ENCODE measurements at places on chromosomes 1 and 21.

GRCh38 chr1:166937329-166937728 is 38.0 kb downstream of the ILDR2 start:
- DNase-seq = no peak

DNA sequence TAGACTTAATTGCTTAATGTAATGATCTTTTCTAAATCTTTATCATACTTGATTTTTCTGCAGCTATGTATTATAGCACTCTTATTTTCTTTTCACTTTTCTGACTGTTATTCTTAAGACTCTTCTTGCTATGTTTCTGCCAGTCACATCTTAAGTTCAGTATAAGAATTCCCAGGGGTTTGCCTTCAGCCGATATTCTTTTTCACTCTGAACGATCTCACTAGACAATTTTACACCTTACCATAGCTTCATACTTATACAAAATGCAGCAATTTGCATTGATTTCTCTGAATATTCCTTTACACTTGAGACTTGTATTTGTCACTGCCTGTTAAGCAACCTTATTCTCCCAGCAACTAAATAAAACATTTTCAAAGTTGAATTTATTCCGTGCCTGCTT is 242.5 kb upstream of the OLFM3 start:
- no peak for DNase-seq

DNA sequence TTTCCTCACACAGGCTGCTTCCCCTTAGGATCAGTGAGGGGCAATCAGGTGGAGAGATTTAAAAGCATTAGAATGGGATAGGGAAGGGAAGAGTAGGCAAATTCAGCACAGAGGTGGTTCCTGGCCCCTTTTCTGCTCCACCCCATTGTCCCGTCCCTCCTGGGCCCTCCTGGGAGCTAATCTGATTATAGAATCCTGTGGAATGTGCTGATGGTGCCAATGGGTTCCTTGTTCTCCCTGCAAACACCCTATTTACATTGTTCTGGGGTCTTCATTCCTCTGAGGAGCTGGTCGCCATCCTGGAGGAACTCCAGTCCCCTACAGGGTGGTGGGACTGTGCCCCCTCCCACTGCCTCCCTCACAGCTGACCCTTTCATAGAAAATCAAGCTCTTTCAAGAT is 34.4 kb upstream of the LRP8 start:
- no peak for DNase-seq

GRCh38 chr1:76870037-76870436 is 2.8 kb downstream of the ST6GALNAC5 start:
- no peak for DNase-seq

- DNase-seq = no peak
These were observed 18.7 kb upstream of the RGSL1 start for GRCh38 chr1:182431278-182431677.

DNA sequence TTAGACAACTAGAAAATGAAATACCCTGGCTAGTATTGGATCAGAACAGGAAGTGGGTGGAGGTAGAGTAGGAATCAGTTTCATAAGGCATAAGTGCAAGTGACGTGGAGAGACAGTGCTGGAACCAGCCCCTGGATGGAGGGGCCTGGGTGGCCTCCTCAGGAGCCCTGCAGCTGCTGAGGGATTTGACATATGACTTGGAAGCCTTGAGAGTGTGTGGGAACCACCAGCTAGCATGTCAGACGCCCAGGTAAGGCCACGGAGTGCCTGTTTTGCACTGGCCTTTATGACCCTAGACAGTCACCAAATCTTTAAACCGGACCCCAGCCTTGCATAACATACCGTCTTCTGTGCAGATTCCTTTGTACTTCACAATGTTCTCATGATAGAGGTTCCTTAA is 94.4 kb downstream of the RAVER2 start:
- no peak for DNase-seq

GRCh38 chr1:178941849-178942248 is 71.0 kb upstream of the ANGPTL1 start:
- no peak for DNase-seq

Data from putamen (tissue), 1 donor.